ENCODE measurements at places on chromosomes 16 and 17.

DNA sequence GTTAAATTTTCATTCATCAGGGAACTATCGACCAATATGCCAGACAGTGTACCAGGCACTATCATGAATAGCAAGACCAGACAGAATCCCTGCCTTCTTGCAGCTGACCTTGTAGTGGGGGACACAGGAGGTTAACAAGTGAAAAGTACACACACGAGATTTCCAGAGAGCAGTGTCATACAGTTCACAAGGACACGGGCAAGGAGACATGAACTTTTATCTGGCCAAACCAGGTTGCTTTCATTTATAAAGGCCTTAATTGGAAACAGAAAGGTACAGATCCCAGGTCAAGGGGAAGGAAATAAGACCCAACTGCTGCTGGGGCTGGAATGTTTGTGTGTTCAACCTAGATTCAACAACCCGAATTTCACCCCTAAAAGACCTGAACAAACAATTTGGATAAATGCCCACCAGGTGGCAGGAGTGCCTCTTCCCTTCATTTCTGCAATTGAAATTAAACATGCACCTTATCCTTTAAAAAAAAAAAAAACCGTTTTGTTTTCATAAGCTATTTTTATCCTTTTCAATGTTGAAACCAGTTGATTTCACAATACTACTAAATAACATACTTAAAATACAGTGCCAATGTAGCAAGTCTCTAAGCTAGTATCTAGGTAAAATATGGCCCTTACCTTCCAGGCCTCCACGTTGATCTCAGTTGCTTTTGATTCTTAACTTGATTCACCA is 65.9 kb downstream of the EMP2 start:
- peak; percentile 55 for DNase-seq

DNA sequence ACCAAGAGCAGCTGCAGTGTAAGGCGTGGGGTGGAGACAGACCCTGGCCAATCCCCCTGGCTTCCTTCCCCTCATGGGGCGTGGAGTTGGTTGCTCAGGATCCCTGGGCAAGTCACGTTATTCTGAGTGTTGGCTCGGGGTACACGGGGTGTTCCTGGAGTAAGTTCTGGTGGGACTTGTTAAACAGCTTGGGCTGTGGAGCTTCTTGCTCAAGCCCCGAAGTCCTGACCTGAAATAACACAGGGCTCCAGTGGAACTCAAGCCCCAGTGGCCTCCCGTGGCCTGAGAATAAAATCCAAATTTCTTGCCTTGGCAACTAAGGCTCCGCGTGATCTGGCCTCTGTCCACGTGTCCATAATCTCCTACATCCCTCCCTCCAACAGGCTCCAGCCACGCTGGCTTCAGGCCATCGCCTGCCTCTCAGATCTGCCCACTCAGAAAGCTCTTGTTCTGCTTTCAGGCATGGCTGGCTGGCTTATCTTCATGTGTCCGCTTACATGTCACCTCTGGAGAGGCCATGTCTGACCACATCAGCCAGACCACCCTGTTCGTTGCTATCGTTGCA is 49.3 kb upstream of the BCO1 start:
- DNase-seq, result no peak

DNA sequence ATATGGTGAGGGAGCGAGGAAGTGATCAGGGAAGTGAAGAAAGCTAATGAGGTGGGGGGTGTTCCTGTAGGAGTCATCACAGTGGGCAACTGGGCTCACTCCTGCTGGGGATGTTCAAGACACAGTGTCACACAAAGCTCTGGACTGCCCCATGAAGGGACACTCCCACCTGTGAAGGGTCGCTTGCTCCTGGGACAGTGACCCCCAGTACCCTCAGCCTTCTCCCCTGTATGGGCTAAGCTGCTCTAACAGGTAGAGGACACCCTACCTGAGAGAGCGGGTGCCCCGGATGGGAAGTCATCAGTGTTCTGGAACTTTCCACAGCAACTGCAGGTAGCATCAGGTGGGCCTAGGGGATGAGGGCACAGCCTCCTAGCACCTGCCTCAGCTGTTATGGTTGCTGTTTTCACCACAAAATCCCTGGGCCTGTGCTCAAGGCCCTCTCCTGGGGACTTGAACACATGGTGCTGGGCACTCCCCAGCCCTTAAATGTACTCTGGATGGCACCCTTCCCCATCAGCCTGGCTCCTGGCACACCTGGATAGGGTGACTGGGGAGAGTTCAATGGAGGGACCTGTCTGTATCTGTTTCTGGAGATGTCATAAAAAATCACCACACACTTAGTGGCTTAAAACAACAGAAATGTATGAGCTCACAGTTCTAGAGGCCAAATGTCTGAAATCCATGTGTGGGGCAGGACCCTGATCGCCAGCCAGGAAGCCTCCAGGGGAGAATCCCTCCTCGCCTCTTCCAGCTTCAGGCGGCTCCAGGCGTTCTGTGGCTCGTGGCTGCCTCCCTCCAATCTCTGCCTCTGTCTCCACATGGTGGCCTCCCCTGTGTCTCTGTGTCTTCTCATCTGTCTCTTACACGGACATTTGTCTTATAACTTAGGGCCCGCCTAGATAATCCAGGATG is 104.0 kb upstream of the CDH5 start:
- no peak for DNase-seq

DNA sequence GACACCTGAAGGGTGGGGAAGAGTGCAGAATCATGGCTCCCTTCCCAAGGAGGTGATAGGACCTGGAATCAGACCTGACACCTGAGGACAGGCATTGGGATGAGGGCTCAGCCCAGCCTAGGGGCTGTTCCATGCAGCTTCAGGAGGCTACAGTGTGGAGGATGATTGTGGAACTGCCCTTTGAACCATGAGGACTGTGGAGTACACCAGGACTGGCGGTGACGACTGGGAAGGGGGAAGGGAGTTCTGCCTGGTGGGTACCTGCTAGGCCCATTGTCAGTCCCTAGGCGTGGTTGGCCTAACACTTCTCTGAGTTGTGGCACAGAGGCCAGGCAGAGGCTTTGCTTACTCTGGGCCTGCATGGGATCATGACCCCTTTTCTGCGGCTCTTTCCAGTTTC is 76.1 kb downstream of the MPRIP start:
- no peak for DNase-seq

DNA sequence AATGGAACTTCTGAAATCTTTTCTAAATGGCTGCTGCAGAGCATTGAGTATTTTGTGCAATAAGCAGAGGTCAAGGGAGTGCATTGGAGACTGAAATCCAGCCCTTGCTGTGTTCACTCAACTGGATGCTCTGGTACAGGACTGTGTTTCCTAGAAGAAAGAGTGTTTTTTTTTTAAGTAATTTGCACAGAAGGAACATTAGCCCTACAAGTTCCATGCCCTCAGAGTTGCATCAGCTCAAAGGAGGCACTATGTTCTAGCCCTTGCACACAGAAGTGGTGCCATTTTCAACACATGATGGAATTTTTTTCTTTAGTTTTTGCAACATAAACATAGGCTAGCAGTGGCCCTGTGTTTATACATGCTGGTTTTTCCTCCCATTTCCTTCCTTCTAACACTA is 144.1 kb upstream of the HLF start:
- peak; percentile 13 for DNase-seq

- no peak for DNase-seq
Measured at GRCh38 chr17:58985367-58985766, 121.3 kb downstream of the TRIM37 start.

DNA sequence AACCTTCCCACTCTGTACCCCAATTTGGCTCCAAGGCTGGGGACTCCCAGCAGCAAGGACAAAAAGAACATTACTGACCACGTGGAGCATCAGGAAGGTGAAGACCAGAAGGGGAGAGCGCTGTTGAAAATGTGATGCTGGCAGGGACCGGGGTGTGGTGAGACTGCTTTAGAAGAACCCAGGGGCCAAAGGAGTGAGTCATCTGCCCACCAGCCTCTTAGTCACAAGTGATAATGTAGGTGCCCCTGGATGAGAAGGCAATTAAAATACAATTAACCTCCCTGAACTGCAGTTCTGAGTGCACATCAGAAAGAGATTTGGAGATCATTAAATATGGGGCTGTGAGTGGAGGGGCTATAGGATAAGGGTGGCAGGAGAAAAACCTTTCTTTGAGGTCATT is 366.6 kb upstream of the CCL2 start:
- DNase-seq, result no peak

DNA sequence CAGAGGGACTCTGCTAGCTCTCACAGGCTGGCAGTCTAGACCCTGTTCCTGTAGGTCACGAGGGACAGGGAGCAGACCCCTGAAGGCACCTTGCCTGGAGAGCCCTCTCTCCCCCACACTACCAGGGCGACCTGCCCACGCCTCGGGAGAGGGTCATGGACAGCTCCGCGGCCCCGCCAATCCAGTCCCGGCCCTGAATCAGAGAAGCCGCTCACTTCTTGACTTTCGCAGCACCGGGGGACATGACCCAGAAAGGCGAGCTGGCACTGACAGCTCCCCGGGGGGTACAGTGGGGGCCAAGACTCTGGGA is 5.1 kb downstream of the KIFC3 start:
- DNase-seq, result no peak

Measured in retina (tissue), 1 donor.